ENCODE measurements at places on chromosomes 11 and 22.

DNA sequence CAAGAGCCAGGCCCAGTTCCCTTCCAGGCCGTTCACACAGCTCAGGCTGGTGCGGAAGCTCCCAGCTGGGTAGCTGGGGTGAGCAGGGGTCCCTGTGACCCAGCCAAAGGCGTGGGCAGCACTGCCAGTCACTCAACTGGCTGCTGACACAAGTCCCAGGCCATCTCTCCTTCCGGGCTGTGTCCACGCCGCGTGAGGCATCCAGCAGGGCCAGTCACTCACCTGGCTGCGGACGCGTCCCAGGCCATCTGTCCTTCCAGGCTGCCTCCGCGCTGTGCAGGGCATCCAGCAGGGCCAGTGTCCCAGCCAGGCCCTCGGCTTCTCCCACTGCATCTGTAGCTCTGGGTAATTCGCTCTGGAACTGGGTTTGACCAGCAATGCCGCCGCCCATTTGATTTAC is 184.2 kb downstream of the BRD1 start:
- no peak for DNase-seq

DNA sequence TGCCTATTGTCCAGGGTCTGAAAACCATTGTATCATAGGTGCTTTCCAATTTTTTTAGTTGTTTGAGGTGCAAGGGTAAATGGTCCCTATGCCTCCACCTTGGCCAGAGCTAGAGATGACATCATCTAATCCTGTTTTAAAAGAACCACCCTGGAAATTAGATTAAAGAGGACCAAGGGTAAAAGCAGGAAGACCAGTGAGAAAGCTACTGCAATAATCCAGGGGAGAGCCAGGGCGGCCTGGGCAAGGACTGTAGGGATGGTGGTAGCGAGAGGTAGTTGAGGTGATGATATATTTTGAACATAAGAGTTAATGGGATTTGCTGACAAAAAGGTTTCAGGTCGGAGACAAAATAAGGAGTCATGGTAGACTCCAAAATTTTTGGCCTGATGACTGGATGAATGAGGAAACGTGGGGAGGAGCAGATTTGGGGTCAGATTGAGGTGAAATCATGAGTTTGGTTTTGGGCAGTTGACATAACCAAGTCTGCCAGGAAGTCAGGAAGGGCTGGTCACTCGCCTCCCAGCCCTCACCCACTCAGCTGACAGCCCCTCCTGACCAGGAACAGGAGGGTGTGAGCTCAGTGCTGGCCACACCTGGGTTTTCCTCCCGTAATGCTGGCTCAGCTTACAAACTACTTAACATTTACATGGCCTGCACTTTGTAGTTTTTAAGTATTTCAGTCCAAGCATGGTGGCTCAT is 23.0 kb downstream of the SCN4B start:
- no peak for DNase-seq

DNA sequence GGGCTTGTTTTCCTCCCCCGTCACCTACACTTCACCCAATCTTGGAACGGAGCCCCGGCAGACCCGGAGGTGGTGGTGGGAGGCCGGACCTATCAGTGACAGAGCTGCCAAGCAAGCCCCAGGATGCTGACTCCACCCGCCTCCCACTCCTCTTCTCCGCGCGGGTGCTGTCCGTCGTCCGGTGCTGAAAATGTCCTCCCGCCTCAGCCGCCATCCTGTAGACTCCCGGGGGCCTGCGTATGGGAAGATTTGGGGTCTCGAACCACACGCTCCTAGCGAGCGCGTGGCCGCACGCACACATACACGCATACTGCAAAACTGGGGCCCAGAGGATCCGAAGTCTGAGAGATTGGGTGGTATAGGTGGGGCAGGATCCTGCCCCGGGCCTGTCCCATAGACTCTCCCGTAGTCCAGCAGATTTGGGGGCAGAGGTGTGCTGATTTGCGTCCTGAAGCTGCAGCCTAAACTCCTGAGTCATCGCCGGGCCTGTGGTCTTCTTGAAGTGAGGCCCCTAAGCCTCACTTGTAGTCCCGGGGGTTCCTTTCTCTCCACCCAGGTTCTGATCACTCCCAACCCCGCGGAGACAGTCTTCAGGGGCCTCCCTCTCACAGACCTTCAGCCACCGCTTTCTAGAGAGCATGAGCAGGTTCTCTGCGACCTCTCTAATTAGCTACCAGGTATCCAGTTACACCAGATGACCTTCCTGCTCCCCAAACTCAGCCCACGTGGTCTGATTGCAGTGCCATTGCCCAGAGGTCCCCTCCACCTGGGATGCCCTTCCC is 796 bp upstream of the YIF1A start:
- no peak for DNase-seq

GRCh38 chr11:110493346-110493745 is 63.6 kb downstream of the FDX1 start:
- DNase-seq: no peak

- peak; percentile 40 for DNase-seq
Observed at GRCh38 chr11:45156201-45156600, 9.8 kb downstream of the PRDM11 start.

GRCh38 chr11:67435727-67436458 is 1.6 kb downstream of the PTPRCAP start:
- DNase-seq: no peak

- peak; percentile 30 for DNase-seq
Observed at GRCh38 chr11:61964058-61964665, 3.3 kb downstream of the FTH1 start.

DNA sequence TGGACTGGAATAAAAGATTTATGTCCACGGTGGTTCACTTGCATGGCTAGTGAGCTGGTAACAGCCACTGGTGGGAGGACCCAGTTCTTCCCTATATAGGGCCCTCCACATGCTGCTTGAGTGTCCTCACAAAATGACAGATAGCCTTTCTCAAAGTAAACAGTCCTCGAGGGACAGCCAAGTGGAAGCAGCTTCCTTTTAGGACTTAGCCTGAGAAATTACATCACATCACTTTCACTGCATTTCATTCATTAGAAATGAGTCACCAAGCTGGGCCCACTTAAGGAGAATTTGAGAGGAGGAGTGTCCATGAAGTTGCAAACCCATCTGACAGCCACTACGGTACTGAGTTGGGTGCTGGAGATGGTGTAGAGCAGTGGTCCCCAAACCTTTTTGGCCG is 7.0 kb downstream of the ISX start:
- peak; percentile 13 for DNase-seq

GRCh38 chr11:71158936-71159335 is 93.4 kb downstream of the SHANK2 start:
- DNase-seq: no peak

- no peak for DNase-seq
Observed at GRCh38 chr11:6655020-6655789, 404 bp downstream of the DCHS1 start.

GRCh38 chr11:10619131-10619680 is 50.7 kb upstream of the LYVE1 start:
- DNase-seq: no peak

DNA sequence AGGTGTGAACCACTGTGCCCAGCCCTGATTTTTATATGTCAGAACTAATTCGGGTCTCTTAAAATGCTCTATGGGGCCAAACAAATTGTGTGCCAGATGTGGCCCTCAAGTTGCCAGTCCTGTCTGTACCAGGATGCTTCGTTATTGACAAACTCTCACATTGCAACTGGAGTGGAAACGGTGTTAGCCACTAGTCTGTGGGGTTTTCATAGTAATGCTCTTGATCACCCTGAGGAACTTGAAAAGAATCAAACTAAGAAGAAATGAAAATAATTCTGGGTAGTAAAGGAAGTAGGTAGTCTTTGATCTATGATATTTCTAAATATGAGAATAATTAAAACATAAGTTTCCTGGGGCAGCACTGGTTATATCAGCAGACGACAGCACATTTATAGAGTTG is 67.3 kb upstream of the ADSL start:
- no peak for DNase-seq

GRCh38 chr11:36532941-36533601 is 23.0 kb upstream of the TRAF6 start:
- DNase-seq: no peak

DNA sequence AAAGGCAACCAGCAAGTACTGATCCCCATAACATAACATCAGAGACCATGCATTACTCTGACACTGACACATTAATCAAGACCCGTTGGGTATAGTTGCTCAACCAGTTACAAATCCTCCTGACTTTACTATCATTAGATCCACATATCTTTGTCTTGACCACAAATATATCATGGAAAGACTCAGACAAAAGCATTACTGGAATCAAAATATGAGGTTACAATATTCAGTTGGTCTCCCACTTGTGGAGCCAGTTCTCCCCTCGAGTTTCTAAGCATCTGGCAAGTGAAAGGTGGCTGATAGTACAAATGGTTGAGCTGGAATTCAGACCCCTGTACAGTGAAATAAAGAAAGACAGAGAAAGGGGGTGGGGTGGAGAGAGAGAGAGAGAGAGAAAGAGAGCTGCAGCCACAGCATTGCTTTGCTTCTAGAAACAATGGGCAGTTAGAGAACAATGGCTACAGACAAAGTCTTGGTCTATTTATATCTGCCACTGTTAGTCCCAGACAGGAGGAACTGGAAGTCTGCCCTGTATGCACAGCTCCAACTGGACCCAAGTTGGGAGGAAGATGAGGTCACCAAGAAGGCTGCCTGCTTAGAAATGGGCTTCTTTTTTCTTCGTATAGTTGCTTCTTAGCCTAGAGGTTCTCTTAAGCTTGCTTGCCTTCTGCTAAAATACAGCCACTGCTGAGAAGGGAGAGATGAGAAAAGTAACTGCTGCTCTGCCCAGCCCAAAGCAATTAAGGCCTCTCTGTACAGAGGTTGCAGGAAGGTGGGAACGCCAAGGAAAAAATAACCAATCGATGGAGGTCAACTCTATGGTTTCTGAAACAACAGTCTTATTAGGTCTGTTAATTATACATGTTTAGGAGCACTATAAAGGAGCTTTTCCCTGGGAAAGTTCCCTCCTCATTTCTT is 85.5 kb downstream of the ETS1 start:
- DNase-seq: no peak

- DNase-seq: no peak
Observed at GRCh38 chr11:123253911-123254310, 58.9 kb upstream of the CLMP start.

- no peak for DNase-seq
Observed at GRCh38 chr11:1406571-1407485, 17.1 kb downstream of the BRSK2 start.

DNA sequence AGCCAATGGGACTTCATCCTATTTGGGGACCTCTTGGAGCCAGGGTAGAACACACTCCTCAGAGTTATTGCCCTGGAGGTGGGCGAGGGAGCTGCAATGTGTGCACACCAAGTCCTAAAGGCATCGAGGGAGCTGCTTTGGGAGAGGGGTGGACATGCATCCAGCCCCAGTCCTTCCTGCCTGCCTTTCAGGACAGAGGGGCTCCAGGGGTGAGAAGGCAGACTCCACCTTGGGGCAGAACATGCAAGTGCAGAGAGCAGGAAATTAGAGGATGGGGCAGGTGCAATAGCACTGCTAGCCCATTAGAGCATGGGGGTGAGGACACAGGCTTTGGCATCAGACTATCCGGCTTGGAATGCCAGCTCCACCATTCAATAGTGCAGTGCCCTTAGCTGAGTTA is 288.5 kb downstream of the OPCML start:
- DNase-seq: no peak

DNA sequence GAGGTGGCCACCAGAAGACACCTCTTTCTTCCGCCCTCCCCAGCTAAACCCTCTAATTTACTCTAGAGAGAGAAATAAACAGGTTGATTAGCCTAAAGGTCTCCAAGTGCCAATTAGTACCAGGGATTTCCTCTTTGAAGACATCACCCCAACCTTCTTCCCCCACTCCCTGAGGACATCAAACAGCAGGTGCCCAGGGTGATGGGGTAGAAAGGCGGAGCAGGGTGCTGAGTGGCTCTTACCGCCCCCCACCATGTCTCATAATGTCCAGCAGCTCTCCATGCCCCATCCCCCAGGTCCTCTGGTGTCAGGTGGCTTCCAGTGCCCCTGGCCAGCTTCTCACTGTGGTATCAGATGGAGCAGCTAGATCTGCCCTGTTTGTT is 5.3 kb upstream of the GNAZ start:
- DNase-seq: no peak

DNA sequence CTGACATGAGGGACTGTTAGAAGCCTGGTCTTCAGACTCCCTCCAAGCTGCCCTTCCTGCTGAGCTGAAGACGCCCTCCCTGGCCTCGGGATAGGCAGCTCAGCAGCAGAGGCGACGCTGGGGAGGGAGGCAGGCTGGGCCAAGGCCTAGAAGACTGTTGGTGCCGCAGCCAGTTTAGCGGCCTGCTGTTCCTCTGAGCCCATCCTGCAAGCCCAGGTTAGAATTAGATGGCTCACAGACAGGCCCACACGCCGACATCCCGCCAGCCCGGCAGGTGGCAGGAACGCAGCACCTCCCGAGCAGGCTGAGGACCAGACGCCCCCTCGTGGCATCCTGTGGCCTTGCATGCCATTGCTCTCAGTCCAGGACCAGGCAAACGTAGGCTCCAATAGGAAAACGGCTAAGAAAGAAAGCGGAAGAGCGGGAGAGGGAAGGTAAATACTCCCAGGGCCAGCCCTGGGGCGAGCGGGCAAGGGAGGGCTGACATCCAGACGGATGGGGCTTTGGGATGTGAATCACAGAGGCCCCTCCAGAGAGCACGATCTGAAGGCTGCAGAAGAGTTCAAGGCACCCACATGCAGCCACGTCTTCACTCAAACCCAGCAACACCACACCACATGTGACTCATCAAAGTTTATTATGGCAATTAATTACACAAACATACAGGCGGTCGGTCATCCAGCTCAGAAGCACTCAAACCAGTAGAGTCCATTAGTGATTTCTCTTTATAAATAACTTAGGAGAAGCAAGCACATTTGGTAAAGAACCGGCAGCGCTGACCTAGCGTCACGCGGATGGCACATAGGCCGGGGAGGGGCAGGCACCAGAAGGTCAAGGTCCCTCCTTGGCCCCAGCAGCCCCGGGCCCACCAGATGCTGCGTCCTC is 27.6 kb downstream of the CD5 start:
- peak; percentile 90 for DNase-seq

DNA sequence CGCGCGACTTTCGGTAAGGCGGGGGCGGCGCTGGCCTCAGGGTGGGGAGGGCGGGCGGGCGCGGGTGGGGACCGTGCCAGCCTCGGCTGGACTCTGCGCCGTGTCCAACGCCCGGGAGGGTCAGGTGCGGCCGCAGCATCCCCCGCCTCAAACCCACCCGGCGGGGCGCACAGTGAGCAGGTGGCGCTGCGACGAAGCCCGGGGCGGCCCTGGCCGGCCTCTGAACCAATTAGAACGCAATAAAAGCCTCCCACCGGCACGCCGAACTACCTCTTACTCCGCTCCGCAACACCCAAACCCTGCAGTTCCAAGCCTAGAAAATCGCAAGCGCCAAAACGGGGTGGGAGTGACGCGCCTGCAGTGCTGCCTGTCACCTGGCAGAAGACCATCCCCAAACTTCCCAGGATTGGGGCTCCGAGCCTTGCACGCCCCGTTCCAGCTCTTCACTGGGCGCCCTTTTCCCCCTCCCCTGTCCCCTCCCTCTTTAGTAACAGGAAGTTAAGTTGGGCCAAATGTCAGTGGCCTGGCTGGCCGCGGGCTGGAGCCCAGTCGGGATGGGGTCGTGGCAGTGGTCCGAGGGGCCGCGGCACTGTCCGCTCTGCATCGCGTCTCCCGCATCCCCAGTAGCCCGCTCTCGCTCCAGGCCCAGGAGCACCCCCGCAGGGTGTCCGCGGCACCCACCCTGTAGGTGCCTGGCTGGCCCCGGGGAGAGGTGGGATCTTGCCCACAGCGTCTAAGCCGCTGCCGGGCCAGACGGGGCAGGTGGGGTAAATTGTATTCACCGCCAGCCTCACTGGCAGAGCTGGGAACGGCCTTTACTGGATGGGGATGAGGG is 541 bp downstream of the MICAL2 start:
- DNase-seq: no peak

GRCh38 chr11:26851291-26851690 is 129.4 kb upstream of the SLC5A12 start:
- no peak for DNase-seq
